ENCODE measurements at places on chromosomes 7 and 10.

DNA sequence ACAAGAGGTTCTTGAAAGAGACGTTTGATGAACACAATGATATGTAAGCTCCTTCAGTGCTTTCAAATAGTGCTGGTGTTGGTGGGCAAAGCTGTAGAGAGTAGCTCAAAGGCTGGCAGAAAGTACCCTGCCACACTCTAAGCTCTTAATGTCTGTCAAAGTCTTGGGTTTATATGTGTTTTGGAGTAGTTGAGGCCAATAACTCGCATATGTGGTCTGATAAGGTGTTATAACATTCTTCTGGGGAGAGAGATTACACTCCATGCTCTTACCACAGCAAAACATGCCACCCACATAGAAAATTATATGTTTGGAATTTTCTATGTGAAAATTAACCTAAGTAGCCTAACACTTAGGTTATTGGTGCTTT is 30.8 kb upstream of the NME8 start:
- no peak for DNase-seq

DNA sequence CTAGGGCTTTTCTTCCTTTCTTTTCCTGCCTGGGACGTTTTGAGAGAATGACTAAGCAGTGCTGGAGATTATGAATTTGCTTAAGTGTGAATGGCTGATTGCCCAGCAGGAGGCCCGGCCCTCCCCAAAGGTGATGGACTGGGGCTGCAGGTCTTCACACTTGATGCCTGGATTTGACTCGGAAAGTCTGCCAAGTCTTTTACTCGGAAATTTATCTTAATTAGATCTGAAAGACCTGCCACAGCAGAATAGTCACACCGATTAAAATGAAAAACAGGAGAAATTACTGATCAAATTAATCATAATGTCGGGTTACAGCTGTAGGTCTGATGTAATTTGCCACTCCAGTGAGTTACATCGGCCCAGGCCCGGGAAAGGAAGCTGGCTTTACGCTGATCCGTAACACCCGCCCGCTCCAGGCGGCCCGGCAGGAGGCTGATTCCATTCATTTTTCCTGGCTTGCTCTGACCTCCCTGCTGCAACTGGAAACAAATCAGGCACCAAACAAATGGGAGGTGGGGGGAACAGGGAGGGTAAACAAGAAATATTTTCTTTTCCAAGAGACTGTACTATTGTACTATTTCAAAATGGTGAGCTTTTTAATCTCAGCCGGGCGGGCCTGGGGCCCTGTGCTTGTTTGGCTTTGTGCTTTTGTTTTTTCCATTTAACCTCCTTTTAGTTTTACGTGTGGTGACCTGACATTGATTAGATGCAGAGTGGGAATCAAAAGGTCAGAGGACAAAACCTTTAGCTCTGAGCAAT is 212.4 kb upstream of the YAE1 start:
- DNase-seq: no peak

- DNase-seq: no peak
These were observed 30.6 kb downstream of the SEC61G start for GRCh38 chr7:54728411-54728810.

DNA sequence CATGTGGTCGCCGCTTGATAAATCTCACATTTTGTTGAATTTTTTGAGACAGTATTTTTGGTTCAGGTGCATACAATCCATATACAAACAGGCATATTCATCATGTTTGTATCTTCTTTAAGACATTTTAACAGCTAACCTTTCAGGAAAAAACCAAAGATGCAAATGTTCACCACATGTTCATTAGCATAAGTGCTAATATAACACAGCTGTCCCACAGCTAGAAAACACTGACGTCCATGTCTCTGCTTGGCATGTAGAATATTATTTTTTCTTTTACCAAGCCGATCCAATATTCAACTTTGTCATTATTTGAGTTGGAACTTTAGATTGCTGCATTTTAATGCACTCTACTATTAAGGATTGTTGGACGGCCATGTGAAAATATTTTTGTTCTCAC is 31.2 kb downstream of the BMPER start:
- DNase-seq: no peak

- no peak for DNase-seq
These were observed 9.6 kb downstream of the TRIM56 start for GRCh38 chr7:101094791-101095375.
